Vagina (tissue), 2 donors: ENCODE measurements at places on chromosomes 12 and 14.

GRCh38 chr12:71240946-71241345 lies 83.1 kb upstream of the TSPAN8 start:
- no peak for DNase-seq

DNA sequence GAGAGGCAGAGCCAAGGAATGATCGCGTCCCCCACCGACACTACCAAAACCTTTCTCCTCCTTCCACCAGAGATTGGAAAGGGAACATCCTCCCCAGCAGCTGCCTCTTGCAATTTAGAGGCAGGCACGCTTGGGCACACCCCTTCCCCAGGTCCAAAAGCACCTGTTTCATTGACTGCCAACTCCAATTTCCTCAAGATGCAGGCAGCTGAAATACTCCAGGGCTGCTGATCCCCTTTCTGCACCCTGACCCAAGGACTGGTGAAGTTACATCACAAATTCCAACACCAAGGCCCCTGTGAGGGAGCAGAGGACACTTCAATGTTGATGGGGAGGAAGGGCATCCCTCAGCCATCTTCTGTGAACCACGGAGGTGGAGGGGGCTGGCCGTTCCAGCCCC lies 33.8 kb downstream of the BCL11B start:
- DNase-seq: no peak

DNA sequence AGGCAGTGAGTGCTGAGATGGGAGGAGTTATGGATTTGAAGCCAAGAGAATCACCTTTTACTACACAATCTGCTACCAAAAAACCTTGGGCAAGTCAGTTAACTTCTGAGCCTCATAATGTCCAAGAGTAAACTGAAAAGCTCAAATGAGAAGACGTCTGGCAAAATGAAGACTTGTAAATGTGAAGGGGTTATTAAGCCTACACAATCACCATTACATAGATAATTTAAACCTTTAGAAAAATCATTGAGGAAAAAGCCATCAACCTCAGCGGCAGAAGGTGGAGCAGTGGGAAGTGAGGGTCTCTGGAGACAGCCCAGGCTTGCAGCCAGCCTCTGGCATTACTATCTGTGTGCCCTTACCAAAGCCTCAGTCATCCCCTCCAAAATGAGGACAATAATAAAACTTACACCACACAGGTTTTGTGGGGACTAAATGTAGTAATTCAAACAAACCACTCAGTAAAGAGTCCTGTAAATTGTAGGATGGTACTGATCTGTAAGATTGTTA lies 50.5 kb upstream of the CCDC175 start:
- no peak for DNase-seq

DNA sequence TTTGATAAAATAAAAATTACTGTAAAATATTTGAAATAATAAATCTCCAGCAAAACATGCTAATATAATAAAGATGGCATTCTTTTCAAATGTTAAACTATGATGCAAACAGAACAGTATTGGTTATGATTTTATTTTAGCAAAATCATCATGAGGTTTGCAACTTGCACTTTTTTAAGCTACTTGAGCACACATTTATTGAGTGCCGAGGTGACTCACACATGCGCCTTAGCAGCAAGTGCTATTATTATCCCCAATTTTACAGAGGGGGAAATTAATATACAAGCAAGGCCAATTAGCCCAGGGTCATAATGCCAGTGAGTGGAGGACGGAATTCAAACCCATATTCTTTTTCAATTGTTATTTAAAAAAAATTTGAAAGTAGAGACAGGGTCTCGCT lies 7.3 kb downstream of the DYRK4 start:
- no peak for DNase-seq

DNA sequence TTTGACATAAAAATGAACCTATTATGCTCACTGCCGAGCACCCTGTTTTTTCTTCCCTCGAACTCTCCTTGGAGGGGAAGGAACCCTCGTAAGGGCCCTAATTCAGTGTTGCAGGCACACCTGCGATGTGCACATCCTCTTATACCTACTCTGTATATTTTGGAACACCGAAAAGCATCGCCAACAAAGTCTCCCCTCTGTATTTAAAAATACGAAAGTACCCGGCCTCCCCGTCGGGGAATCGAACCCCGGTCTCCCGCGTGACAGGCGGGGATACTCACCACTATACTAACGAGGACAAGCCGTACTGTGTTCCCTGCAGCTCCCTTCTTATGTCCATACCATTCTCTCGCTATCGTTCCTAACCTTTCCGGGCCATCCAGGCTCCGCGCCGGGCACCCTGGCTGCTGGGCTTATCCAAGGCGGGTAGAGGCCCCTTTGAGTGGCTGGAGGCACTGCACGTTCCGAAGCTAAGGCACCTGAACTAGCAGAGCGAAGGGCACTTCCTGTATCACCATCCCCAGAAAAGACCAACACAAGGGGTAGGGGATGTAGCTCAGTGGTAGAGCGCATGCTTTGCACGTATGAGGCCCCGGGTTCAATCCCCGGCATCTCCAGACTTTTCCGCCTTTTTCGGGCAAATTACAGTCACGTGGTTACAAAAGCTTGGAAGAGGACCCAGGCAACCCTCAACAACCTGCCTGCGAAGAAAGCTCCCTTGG lies 25.1 kb upstream of the UBC start:
- no peak for DNase-seq

GRCh38 chr12:47707905-47708543 lies 2.2 kb upstream of the RPAP3 start:
- no peak for DNase-seq

- DNase-seq: no peak
Measured at GRCh38 chr12:23014749-23015148, 389.8 kb downstream of the ETNK1 start.

- DNase-seq: no peak
Measured at GRCh38 chr12:27534060-27534764, 10.2 kb downstream of the PPFIBP1 start.

GRCh38 chr12:55997535-55997859 lies 421 bp downstream of the SUOX start:
- DNase-seq: no peak
